ENCODE measurements at places on chromosomes 12 and 14.

GRCh38 chr14:90810806-90811205 lies 5.4 kb downstream of the TTC7B start:
- no peak for DNase-seq

DNA sequence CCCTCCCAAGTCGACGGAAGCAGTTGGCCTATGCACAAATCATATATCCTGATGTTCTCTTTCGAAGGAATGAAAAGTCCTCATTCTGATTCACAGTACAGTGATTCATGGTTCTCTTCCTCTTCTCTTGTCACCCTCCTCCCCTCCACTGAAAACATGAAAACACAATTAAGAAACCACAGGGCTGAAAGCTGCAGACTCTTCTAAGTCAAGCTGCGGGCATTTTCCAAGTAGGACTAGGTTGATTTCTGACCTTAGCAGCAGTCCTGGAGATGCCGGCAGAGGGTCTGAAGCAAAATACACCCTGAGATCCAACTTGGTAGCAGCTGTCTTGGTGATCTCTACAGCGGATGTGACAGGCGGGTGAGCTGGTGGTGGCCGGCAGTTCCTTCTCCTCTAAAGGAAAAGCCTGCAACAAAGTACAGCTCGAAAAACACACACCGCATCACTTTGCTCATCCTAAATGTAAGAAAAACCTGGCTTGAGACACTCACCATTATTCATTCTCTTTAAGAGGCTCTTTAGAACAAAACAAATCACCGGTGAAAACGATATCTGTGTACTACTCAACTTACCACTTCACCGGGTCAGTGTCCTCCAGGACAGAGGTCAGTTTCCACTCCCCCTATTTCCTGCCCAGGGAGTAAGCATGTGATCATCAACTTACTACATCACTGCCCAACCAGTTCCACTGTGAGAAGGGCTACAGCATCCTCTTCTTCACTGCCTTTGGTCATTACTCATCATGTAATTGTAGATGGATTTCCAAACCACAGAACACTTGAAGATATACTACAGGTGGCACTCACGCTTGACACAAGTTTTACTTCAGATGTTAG lies 6.0 kb downstream of the TMCC3 start:
- no peak for DNase-seq

GRCh38 chr12:62934239-62934798 lies 631 bp downstream of the PPM1H start:
- peak; percentile 25 for DNase-seq

DNA sequence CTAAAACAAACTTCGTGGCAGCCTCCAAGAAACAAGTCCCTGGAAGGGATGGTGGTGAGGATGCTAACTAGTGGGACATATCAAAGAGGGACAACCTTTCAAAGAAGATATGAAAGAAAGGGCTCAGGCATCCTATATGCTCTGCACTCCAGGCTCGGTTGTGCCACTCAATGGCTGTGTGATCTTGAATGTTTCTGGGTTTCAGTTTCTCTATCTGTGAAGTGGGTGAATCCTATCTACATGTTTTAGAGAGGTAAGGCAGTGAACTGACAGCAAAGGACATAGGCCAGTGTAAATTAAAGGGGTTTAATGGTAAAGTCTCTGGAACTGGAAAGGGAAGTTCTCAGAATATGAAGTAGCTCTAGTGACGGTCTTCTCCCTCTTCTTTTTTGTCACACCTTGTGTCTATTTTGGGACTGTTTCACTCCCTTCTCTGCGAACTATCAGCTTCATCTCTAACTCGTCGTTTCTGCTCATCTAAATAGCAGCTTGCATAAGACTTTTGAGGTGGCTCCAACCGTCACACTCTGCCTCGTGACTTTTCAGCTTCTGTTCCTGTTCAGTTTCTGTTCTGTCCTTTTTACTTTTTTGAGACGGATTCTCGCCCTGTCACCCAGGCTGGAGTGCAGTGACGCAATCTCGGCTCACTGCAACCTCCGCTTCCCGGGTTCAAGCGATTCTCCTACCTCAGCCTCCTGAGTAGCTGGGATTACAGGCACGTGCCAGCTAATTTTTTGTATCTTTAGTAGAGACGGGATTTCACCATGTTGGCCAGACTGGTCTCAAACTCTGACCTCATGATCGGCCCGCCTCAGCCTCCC lies 273.6 kb downstream of the SUDS3 start:
- DNase-seq: no peak
